ENCODE measurements at places on chromosomes 5 and 9.

- no peak overlapping the region for H3K4me3 ChIP-seq
- H3K27ac ChIP-seq: no peak overlapping the region
These were observed 8.6 kb downstream of the GBGT1 start for GRCh38 chr9:133155156-133155555.

GRCh38 chr5:168879929-168880328 is 300.8 kb upstream of the PANK3 start:
- no peak for DNase-seq
- peaks cover 4% of the 10 kb centered on the region for H3K36me3 ChIP-seq
- no peak overlapping the region for H3K27ac ChIP-seq
- no peak overlapping the region for H3K4me3 ChIP-seq
- no peaks in the 10 kb centered on the region for H3K27me3 ChIP-seq

DNA sequence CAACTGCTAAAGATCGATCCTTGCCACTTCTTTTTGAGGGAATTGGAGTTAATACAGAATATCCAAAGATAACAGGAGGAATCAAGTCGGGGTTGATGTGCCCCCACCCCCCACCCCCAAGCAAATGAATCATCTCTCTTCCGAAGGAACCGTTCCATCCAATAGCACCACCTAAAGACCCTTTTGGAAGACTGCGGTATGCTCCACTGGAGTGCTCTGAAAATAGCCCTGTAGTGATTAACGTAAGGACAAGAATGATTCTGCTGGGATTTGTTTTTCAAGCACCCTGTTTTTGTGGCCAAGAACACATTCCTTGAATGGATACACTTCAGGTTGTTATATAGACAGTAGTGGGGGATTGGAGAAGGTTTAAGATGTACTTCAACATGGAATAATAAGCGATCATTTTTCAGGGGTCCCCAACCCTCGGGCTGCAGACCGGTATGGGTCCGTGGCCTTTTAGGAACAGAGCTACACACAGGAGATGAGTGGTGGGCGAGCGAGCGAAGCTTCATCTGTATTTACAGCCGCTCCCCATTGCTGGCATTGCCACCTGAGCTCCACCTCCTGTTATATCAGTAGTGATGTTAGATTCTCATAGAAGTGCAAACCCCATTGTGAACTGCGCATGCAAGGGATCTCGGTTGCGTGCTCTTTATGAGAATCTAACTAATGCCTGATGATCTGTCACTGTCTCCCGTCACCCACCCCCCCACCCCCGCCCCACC is 44.5 kb upstream of the TMEM252 start:
- DNase-seq: no peak
- H3K4me1 ChIP-seq: no peaks in the 10 kb centered on the region
- no peak overlapping the region for H3K27ac ChIP-seq
- H3K4me3 ChIP-seq: no peak overlapping the region

DNA sequence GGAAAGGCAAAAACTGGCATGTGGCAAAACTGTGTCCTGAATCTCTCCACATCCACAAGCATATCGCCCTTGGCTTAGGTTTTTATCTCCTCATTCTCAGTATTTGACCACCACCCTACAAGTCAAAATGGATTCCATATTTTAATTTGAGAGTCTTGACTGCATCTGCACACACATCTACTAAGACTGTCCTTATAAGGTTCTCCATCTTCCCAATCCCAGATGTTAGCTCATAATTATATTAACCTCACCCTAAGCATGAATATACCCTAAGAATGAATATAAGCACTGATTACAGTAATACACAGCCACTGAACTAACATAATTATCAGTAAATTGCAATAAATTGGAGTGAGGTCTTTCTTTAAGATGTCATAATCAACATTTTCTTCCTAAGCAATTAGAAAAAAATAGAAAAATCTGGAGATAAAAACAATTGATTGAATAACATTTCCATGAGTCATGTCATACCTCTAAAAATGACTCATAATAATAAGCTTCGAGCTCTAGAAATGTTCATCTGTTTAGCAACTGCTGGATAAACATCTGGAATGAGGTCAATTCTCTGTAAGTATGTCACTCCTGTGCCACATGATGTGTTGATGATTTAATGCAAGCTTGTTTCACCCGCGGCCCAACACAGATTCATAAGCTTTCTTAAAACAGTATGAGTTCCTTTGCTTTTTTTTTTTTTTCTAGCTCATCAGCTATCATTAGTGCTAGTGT is 39.9 kb upstream of the PAM start:
- DNase-seq: peak; percentile 65
- no peak overlapping the region for H3K27ac ChIP-seq
- H3K36me3 ChIP-seq: no peaks in the 10 kb centered on the region
- H3K27me3 ChIP-seq: no peaks in the 10 kb centered on the region
- H3K4me3 ChIP-seq: no peak overlapping the region
- H3K4me1 ChIP-seq: no peaks in the 10 kb centered on the region

DNA sequence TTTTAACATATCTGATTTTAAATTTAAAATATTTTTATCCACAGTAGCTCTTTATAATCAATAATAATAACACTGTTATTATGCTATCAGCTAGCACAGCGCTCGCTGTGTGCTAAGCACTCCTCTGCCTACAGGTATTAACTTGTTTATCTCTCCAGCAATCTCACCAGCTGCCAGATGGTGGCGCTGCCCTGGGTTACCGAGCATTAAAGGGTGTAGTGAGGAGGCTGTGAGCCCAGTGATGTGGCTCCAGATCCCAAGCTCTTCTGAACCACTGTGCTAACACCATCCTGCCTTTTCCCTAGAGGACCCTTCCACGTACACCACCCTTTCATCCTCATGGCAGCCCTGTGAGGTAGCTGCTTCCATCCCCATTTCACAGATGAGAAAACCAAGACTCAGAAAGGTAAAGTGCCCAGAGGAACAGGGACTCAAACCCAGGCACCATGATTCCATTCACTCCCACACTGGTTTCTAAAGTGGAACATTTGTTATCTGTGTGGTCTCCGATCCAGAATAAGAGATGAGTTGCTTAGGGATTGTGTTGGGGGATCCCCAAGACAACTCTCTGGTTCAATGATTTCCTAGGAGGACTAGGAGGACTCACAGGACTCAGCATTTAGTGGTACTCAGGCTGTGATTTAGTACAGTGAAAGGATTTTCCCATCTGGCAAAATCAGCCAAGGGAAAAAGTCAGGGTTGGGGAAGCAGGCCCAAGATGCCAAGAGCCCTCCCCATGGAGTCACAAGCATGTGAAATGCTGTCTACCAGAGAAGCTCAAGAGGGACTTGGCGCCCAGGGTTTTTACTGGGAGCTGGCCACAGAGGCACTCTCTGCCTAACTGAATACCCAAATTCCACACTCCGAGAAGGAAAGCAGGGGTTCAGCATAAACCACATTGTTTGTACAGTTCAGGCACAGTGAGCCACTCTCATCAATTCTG is 7.0 kb downstream of the IGFBPL1 start:
- H3K4me1 ChIP-seq: peaks cover 12% of the 10 kb centered on the region
- no peak overlapping the region for H3K27ac ChIP-seq
- DNase-seq: peak; percentile 40
- no peak overlapping the region for H3K4me3 ChIP-seq
- no peaks in the 10 kb centered on the region for H3K36me3 ChIP-seq

DNA sequence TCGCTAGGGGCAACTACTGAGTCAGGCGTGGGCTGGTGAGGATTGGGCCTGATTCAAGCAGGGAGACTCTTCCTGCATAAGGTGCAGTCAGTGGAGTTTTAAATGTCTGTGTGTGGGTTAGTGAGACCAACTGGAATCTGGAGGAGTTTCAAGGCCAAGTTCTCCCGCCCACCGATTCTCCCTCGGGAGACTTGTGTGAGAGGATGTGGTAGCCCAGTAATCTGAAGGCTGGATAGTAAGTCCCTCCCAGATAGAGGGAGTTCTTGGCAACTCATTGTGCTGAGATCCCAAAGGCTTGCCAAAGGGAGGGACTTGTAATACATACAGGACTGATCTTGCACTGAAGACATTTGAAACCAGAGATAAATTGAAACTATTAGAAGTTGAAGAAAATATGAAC is 51.8 kb downstream of the WDR36 start:
- no peaks in the 10 kb centered on the region for H3K4me1 ChIP-seq
- H3K4me3 ChIP-seq: no peak overlapping the region
- no peaks in the 10 kb centered on the region for H3K36me3 ChIP-seq
- no peak overlapping the region for H3K27ac ChIP-seq

GRCh38 chr9:8241201-8241600 is 441.6 kb upstream of the DMAC1 start:
- H3K36me3 ChIP-seq: no peaks in the 10 kb centered on the region
- no peak overlapping the region for H3K4me3 ChIP-seq
- no peaks in the 10 kb centered on the region for H3K4me1 ChIP-seq
- no peak for DNase-seq
- no peak overlapping the region for H3K27ac ChIP-seq

DNA sequence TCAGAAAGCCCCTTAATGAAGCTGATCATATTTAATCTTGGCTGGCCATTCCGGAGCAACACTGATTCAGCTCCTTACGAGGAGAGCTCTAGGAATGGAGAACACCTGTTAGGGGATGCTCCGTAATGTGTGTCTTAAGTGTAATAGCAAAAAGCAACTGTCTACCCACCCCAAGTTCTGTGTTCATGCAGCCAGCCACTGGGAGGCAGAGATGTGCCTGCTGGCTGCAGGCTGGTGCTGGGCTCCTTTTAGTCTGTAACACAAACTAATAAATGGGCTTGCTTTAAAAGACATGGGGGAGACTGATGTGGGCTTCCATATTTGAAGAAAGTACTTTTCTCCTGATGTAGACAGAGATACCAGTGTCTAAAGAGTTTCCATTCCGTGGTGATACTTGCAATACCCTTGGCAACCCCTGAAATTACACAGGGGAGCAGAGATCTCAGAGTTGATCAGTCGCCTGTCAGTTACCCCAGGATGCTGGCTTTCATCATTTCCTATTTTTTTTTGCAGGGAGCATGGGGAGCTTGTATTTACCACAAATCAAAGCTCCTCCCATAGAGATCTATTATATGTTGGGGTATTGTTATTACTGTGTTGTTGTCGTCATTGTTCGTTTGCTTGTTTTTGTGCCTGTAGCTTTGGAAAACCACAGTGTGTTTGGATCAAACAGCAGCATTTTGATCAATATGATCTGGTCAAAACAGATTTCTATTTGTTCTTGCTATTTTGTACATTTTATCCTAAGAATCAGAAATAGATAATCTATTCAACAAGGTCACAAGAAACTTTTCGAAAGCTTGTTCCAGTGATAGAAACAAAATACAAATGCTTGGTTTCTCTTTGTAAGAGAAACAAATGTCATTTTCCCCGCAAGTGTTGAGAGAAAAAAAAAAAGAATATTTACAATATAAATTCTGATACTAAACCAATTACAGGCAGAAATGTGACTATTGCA is 65.8 kb downstream of the MTX3 start:
- no peak overlapping the region for H3K4me3 ChIP-seq
- no peaks in the 10 kb centered on the region for H3K4me1 ChIP-seq
- H3K27me3 ChIP-seq: no peaks in the 10 kb centered on the region
- H3K36me3 ChIP-seq: no peaks in the 10 kb centered on the region
- no peak for DNase-seq
- no peak overlapping the region for H3K27ac ChIP-seq

- H3K27ac ChIP-seq: no peak overlapping the region
- H3K36me3 ChIP-seq: no peaks in the 10 kb centered on the region
- H3K4me3 ChIP-seq: no peak overlapping the region
- no peaks in the 10 kb centered on the region for H3K4me1 ChIP-seq
These were observed 1171.5 kb upstream of the NUDT12 start for GRCh38 chr5:104734046-104734445.

DNA sequence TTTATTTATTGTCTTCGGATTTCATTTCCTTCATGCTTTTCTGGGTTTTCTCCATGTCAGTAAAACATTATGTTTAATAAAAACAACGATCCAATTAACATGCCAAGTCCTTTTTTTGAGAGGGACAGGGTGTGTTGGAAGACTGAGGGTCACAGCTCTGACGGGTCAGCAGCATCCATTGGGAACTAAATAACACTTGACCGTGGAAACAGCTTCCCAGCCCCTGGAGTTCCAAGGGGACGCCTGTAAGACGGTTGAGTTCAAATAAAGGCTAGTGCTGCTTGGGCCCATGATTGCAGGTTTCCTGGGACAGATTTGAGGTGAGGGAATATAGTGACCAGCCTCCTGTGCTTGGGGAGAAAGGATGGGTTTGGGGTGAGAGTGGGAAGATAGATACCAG is 30.4 kb upstream of the NEURL1B start:
- DNase-seq: no peak

DNA sequence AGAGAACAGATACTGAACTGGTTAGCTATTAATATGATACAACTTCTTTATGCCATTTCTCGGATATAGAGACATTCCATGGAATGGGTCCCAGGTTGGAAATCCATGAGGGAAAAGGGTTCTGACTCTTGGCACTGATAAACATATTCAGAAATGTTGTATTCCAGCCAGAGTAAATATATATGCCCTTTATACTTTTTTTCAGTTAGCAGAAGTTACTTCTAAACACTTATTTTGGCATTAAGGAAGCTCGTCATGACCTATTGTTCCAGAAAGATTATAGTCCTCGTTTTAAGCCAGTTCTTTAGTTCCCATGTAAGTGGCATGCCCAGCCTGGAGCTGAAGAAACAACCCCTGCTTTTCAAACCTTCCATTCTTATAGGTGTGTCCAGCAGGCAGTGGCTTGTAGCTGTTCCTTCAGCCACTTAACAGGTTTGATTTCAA is 181.6 kb downstream of the CD180 start:
- peaks cover 11% of the 10 kb centered on the region for H3K4me1 ChIP-seq
- no peak overlapping the region for H3K27ac ChIP-seq
- DNase-seq: no peak
- no peaks in the 10 kb centered on the region for H3K27me3 ChIP-seq
- no peaks in the 10 kb centered on the region for H3K36me3 ChIP-seq

- H3K4me3 ChIP-seq: no peak overlapping the region
- no peak overlapping the region for H3K27ac ChIP-seq
- H3K4me1 ChIP-seq: no peaks in the 10 kb centered on the region
- no peaks in the 10 kb centered on the region for H3K27me3 ChIP-seq
These were observed 705.7 kb downstream of the CETN3 start for GRCh38 chr5:89703817-89704216.

GRCh38 chr5:167280111-167280510 is 1011.3 kb upstream of the WWC1 start:
- H3K4me1 ChIP-seq: no peaks in the 10 kb centered on the region
- no peak overlapping the region for H3K4me3 ChIP-seq
- no peaks in the 10 kb centered on the region for H3K36me3 ChIP-seq
- no peak for DNase-seq

- DNase-seq: peak; percentile 91
- no peaks in the 10 kb centered on the region for H3K27me3 ChIP-seq
- H3K4me3 ChIP-seq: no peak overlapping the region
- no peaks in the 10 kb centered on the region for H3K36me3 ChIP-seq
These were observed 10.4 kb upstream of the SH3TC2 start for GRCh38 chr5:149073213-149073612.

DNA sequence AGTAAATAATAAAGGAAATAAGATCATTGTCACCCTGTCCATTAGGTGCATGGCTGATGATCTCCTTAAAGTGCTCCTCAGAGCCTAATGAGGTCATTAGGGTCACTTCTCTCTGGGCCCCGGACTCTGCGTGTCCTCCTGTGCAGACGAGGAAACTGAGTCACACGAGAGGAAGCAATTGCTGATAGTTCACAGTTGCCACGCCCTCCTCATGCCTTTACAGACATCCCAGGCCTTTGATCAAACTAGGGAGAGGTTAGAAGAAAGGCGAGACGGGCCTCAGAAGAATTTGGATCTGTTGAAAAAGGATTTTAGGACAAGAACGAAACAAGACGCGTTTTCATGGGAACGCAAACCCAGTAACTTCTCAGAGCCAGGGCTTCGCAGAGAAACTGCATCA is 32.0 kb upstream of the MSX2 start:
- H3K4me1 ChIP-seq: peaks cover 23% of the 10 kb centered on the region
- H3K27me3 ChIP-seq: no peaks in the 10 kb centered on the region
- H3K27ac ChIP-seq: peak overlapping the region; percentile 23
- no peak overlapping the region for H3K4me3 ChIP-seq
- no peaks in the 10 kb centered on the region for H3K36me3 ChIP-seq
- DNase-seq: no peak

All from trophoblast cell (in vitro differentiated cells and primary cell).